ENCODE measurements at places on chromosomes 1 and 21. TPM values are rescaled to one million over a fixed set of nuclear protein-coding genes. Genes with fewer than 3 reads are reported as not detected.

- DNase-seq: no peak
These were observed 191.4 kb downstream of the PTPRU start for GRCh38 chr1:29427614-29428279.

DNA sequence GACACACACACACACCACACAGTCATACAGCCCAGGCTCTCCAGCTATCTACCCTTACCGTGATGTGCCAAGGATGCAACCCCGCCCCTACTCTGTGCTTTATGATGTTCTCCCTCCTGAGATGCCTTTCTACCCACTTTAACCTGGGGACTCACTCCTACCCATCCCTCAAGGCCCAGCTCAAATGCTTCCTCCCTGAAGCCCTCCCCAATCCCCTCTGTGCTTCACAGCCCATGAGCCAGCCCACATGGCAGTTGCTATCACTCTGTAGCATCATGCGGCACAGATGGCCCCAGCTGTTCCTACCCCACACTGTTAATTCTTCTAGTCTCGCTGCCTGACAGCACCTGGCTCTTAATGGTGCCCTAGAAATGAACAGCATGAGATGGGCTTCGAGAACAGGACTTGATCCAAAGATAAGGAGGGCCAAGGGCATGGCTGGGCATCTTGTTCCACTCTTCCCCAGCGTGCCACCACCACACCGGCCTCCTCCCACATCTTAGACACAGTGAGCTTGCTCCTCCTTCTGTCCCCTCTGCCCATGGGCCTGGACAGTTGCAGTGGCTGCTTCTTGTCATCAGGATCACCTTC is 109.8 kb downstream of the GLIS1 start:
- no peak for DNase-seq

GRCh38 chr1:154155251-154155650 is 378 bp upstream of the NUP210L start:
- DNase-seq: peak; percentile 81

DNA sequence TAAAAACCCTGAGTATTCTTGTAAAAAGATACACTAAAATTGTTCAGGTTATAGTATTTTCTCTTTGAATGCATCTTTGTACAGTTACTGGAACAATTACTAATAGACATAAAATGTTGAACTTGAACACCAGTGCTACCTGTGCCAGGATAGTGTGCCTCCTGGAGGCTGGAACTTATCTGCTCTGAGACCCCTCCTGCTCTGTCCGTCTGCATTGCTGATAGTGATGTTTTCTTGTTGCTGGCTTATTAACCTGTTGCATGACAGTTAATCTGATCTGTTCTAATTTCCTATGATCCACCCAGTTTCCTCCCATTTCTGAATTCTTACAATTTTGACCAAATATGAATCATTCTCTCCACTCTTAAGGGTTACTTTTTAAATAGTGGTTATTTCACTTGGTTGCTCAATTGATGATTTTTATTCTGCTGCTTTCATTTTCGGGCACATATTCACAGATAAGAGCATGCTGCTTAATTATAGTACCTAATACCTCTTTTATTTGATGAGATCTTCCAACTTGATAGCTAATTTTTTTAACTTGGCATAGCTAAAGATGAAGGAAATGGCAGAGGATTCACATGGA is 101.4 kb downstream of the CC2D1B start:
- no peak for DNase-seq

DNA sequence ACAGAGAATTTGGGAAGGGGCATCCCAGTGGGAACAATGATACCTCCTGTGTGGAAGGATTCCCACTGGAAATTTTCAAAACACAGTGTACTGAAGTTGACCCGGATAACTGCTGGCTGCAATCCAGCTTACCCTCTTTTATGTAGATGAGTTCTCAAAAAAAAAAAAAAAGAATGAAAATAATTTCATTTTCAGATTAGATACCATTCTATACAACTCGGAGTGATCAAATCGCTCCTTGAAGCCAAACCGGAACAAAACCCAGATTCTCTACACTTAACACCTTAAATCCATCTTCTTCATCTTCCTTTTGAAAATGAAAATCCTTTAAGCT is 69.1 kb downstream of the KAZN start:
- DNase-seq: no peak

FCGR3A gene
- 73.9 TPM for total RNA-seq

- peak; percentile 55 for DNase-seq
These were observed 78.1 kb downstream of the IER5 start for GRCh38 chr1:181166377-181167196.

LAMC2 gene
- total RNA-seq: 0.99 TPM

GRCh38 chr1:61313906-61314422 is 231.6 kb downstream of the NFIA start:
- DNase-seq: no peak

PLPP3 gene
- total RNA-seq: 91.3 TPM

GRCh38 chr1:27542463-27543273 is 52.7 kb upstream of the WASF2 start:
- DNase-seq: peak; percentile 80

GRCh38 chr1:238466459-238466858 is 575.7 kb upstream of the ZP4 start:
- DNase-seq: no peak

DNA sequence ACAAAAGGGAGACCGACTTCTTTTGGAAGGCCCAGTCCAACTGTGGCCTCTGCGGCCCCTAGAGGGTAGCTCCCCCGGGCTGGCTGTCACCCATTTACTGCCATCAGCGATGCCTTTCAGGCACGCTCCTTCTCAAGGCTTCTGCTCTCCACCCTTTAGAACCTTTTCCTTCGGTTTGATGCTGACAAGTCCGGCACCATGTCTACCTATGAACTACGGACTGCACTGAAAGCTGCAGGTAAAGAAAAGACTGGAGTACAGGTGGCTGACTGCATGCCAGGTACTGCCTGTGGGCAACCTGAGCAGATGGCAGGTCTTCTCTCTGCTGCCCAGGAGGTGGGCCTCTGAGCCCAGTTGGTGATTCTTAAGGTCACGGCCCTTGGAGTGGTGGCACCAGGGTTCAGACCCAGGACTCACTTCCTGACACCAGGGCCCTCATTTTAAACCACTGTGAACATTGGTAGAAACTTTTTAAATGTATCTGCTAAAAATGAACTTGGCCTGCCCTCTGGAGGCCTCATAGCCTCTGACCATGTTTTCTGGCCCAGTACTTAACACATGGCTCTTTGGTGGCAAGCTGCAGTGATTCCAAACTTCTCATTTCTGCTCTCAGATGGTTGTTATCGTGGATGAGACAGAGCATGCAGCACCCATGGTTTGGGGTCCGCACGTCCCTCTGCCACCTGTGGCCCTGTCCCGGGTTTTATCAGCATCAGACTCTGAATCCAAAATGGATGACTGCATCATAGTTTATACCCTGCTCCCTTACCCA is 45.7 kb downstream of the CAPN9 start:
- DNase-seq: no peak

DNA sequence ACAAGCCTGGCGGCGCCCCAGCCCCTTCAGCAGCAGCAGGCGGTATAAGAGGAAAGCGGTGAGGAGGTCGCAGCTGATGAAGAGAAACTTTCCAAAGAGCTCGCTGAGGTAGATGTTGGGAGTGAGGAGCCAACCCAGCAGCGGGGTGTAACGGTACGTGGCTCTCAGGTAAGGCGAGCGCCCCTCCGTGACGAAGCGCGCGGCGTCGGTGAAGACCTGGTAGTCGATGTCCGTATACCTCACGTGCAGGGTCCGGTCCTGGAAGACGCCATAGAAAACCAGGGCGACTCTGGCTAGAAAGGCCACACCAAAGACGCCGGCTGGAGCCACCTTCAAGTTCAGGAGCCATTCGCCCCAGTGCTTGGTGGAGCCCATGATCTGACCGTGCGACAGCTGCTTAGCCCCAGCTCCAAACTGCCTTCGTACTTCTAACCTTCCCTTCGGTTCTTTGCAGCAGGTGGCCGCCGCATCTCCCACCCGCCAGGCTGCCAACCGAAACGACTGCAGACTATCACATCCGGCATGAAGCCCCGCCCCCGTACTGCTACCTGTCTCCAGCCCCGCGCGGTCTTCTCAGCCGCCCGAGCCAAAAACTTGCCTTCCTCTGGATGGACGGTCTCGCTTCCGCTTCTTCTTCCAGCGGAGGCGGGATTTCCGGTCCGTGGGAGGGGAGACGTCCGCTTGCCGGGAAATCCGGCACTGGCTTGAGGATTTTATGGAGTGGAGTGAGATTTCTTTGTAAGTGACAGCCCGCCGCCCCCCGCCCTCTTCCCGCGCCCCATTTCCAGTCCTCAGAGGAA is at the start of gene PIGM:
Gene PIGM, minus strand, starts transcription at position 626 of the 800 bp plus-strand sequence. Its CDS starts 251 bp downstream, at position 375.
- peak; percentile 95 for DNase-seq

RER1 gene
- total RNA-seq: 83.6 TPM

DNA sequence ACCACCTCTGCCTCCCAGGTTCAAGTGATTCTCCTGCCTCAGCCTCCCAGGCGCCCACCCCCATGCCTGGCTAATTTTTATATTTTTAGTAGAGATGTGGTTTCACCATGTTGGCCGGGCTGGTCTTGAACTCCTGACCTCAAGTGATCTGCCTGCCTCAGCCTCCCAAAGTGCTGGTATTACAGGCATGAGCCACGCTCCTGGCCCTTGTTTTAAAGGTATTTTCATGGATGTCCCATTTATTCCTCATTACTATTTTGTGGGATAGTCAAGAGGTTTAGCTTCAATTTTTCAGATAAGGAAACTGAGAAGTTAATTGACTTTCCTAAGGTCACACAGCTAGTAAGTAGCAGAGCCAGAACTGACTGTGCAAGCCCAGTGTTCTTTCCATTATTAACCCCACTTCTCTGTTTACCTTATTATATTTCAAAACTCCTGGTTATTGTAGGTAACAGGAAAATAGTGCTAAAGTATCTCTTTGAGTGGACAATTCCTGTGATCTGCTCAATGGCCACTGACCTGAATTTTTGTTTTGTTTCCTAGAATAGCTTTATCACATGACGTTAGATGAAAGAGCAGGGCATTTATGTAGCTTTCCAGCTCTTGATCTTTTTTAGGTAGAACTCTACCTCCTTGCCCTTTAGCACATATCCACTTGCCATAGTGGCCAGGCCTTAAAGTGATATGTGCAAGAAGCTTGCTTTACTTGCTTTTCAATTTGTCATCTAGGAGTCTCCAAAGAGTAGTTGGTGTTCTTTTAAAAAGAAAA is 13.6 kb downstream of the ZYG11B start:
- no peak for DNase-seq

CAMK2N1 gene
- total RNA-seq: 15.8 TPM

FAM167B gene
- total RNA-seq: 4.4 TPM

GRCh38 chr1:165173409-165173808 is 183.1 kb downstream of the LMX1A start:
- no peak for DNase-seq

DNA sequence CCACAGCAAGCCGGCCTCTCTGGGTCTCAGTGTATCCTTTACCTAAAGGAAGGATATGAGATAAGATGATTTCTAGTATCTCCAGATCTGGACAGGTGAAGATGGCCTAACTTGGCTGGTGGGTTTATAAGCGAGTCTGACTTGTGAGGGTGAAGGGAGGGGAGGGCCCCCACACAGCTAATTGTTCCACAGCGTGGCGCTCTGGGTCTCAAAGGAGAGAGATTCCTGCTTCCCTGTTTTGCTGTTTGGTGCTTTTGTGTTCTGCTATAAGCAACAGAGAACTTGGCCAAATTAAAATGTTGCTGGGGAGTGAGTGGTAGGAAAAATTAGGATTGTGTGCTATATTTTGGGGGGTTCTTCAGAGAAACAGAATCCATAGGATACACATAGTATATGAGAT is 28.9 kb upstream of the NLRP3 start:
- no peak for DNase-seq

DNA sequence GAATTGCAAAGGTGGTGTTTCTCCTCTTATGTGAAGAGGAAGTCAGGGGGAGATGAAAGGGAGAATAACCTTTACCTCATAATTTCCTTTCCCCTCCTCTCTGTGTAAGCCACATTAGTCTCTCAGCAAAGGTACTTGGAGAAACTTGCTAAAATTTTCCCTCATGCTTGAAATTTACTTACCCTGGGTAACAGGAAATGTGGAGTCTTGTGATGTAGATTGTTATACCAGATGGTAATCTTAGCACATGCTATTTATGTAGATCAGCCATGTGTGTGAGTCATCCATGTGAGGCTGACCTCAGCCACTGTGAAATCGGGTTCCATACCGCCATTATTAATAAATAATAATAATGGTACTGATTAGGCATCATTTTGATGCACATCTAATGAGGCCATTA is 128.4 kb downstream of the TGFB2 start:
- DNase-seq: no peak

DNA sequence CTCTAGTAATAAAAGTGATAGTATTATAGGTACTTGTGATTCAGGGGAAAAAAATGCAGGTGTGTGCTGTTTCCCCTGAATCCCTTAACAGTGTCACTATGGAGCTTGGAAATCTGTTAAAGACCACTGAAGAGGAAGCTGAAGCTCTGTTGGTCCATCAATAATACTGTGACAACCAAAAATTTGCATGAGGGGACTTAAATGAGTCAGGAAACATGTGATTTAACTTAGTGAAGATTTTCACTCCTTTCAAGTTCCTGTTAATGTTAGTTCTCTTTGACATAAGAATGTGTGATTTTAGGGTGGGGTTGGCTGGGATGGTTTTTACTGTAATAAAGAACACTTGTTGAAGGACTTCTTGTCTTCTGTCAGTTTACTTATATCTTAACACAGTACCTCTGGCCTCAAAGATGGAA is 32.0 kb downstream of the VANGL2 start:
- no peak for DNase-seq

DNA sequence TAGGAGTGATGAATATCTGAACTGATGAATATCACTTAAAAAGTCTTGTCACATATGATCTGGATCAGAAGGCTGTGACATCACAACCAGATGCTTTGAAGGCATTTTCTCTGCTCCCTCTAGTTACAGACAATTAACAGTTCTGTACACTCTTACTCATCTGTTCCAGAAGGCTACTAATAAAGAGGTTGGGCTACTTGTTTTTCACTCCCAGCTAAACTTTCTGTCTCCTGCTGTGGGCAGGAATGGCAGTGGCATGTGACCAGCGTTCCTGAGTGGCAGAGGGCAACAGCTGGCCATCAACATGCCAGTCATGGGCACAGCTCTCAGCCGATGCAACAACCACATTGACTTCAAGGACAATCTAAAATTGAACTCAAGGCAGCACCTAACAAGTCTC is 66.7 kb downstream of the SLC45A1 start:
- no peak for DNase-seq

GRCh38 chr1:16443975-16444770 is 3.6 kb downstream of the NECAP2 start:
- peak; percentile 64 for DNase-seq

- no peak for DNase-seq
These were observed 586.9 kb upstream of the BEND5 start for GRCh38 chr1:49363628-49364027.

DNA sequence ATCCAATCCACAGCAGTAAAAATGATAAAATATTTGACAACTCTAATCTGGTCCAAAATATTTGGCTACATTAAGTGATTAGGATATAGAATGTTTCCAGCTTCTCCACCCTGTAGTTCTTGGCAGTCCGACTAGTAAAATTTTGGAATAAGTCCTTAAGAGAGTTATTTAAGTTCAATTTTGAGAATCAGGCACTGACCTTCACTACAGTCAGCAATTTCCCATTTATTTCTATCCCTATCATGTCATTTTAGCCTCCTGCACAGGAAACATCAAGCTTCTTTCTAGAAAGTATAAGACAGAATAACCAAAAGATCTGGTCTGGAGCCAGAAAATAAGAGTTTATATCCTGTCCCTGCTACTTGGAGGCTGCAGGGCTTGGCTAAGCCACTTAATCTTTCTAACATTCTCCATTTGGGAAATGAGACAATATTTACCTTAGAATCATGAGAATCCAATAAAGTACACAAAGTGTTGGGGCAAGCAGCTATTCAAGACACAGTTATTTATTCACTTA is 162.2 kb downstream of the DPYD start:
- no peak for DNase-seq

MRPL37 gene
- total RNA-seq: 53.1 TPM
